Activated T-helper 1 cell treated with anti-CD3 and anti-CD28 coated beads, Interleukin-12 subunit alpha, Interleukin-12 subunit beta, Interleukin-2, Interleukin-4 antibody, amounts not matched to agents 30 ng/mL and 10 ng/mL and 1 ng/mL, durations not matched to agents 14 hours and 24 hours and 36 hours (primary cell): ENCODE measurements at places on chromosomes 4 and X.
A peak's percentile ranks its signal among the peaks of the same experiment; 100 is the strongest.

DNA sequence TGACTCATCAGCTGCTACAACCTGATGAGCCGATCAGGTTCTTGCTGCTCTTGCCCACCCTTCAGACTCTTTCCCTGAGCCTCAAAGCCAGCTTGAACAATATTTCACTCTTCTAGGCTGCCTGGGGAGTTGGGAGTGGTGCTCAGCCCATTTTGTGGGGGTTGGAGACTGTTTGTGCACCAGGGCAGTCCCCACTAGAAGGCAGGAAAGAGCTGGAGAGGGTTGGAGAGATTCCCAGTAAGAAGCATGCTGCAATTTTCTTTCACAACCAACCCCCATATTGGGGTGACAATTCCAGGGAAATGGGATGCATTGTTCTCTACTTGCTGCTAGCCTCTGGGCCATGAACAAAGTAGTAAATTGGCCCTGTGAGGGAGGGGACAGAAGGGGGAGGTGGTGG, 44.1 kb downstream of the SLC16A2 start:
- H3K4me3 ChIP-seq = no peak overlapping the region
- H3K4me1 ChIP-seq = no peaks in the 10 kb centered on the region
- no peaks in the 10 kb centered on the region for H3K36me3 ChIP-seq
- DNase-seq = no peak
- no peaks in the 10 kb centered on the region for H3K27me3 ChIP-seq

- peak overlapping the region; percentile 98 for H3K4me3 ChIP-seq
- peaks cover 13% of the 10 kb centered on the region for H3K27me3 ChIP-seq
- peak overlapping the region; percentile 92 for H3K27ac ChIP-seq
- peaks cover 11% of the 10 kb centered on the region for H3K36me3 ChIP-seq
These were observed 361 bp downstream of the QDPR start for GRCh38 chr4:17511509-17511949.

DNA sequence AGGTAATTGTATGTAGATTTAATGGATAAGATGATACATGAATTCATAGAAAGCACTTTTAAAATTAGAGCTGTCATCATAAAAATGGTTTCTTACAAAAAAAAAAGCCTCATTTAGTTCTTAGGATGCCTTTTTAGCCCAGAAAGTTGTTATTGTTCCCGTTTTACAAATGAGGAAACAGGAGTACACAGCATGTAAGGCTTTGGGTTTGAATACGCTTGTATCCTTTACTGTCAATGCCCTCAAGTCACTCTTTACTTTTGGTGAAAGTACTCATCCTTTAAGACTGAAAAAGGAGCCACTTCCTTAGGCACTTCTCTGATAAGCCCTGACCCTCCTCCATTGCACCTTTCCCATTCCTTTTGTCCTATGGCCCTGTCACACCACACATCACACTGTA, 4.9 kb downstream of the EREG start:
- H3K27me3 ChIP-seq = peaks cover 25% of the 10 kb centered on the region
- no peaks in the 10 kb centered on the region for H3K36me3 ChIP-seq
- no peak for DNase-seq
- H3K4me3 ChIP-seq = no peak overlapping the region

- H3K4me3 ChIP-seq = peak within 1 kb of the TSS; percentile 94
- peak; percentile 37 for DNase-seq
- H3K27me3 ChIP-seq = no peaks in the 10 kb centered on the region
- H3K4me1 ChIP-seq = peaks cover 35% of the 10 kb centered on the region
- H3K36me3 ChIP-seq = peaks cover 12% of the 10 kb centered on the region
These were observed at the start of gene ITM2A for GRCh38 chrX:79366873-79367749. Gene ITM2A, minus strand, starts transcription at chrX:79367334. Its CDS starts 119 bp downstream, at chrX:79367215.

GRCh38 chr4:108001540-108002135, 11.9 kb downstream of the HADH start:
- DNase-seq = no peak
- peaks cover 26% of the 10 kb centered on the region for H3K4me1 ChIP-seq
- peaks cover 22% of the 10 kb centered on the region for H3K36me3 ChIP-seq
- no peak overlapping the region for H3K4me3 ChIP-seq
- no peak overlapping the region for H3K27ac ChIP-seq

DNA sequence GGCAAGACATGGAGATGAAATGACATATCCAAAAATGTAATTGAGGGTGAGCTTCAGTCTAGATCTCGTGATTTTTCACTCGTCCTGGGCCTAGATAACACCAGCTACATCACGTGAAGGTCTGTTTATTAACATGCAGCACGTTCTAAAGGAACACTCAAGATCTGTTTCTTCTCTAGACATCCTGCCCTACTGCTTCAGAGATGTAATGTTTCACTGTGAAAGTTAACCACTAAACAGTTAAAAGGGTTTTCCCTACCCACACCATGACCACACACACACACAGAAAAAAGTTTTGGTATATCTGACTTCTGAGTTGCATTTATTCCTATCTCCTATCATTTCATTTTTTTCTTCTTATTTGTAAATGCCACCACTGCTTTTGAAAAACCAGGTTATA, 52.3 kb upstream of the SMIM31 start:
- no peak overlapping the region for H3K4me3 ChIP-seq
- no peaks in the 10 kb centered on the region for H3K36me3 ChIP-seq
- H3K27me3 ChIP-seq = peaks cover 5% of the 10 kb centered on the region
- no peak overlapping the region for H3K27ac ChIP-seq

DNA sequence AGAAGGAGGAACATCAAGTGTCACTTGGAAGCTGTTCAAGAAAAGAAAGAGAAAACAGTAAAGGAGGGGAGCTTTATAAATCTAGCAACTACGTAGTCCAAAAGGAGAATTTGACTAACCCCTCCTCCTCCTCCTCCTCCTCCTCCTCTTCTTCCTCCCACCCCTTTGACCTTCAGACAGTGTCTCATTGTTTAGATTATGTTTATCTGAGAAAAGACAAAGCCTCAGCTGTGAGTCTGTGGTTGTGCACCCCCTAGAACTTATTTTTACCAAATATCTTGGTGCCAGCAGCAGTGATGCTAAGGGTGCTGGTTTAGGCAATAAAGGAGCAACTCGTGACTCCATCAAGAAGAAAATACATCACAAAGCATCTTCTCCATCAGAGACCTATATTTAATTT, 68.9 kb upstream of the BMP2K start:
- no peak overlapping the region for H3K4me3 ChIP-seq
- H3K4me1 ChIP-seq = no peaks in the 10 kb centered on the region
- DNase-seq = no peak
- H3K36me3 ChIP-seq = peaks cover 2% of the 10 kb centered on the region
- no peaks in the 10 kb centered on the region for H3K27me3 ChIP-seq
- H3K27ac ChIP-seq = no peak overlapping the region

DNA sequence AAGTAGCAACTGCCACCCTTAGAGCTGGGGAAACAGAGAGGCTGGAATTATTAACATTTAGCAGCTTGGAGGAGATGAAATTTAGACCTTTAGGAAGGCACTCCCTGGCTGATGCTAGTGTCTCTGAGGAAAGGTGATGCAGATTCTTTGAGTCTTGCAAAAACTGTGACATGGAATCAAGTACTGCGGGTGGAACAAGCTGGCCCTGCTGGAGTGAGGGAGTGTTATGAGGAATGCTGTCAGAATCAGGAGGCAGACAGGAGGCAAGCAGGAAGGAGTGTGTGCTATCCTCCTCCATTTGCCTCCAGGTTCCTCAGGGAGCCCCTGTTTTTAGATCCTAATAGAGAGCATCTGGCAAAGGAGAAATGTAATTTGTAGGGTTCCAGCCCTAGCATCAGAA, 391.7 kb upstream of the PITX2 start:
- no peak for DNase-seq
- no peaks in the 10 kb centered on the region for H3K27me3 ChIP-seq
- H3K4me3 ChIP-seq = no peak overlapping the region
- H3K27ac ChIP-seq = no peak overlapping the region
- H3K36me3 ChIP-seq = no peaks in the 10 kb centered on the region

DNA sequence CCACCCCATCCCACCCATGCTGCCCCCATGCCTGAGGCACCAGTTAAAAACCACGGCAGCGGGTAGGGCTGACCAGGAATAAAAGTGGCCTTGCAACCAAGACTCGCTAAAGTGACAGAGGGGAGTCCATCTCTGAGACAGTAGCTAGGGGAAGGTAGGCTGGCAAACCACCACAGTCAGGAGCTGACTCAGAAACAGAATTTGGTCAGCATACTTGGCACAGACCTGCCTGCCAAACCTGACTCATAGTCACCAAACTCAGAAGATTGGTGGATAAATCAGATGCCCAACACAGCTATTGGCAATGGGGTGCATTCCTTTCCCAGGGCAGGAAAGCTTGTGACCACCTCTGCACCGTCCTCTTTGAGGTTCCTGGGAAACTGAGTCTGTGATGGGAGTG, 193.8 kb downstream of the BCOR start:
- H3K36me3 ChIP-seq = no peaks in the 10 kb centered on the region
- H3K4me1 ChIP-seq = peaks cover 20% of the 10 kb centered on the region
- peaks cover 2% of the 10 kb centered on the region for H3K27me3 ChIP-seq
- H3K27ac ChIP-seq = no peak overlapping the region

GRCh38 chr4:123025398-123025797, 103.0 kb upstream of the NUDT6 start:
- H3K4me1 ChIP-seq = peaks cover 18% of the 10 kb centered on the region
- DNase-seq = no peak
- H3K36me3 ChIP-seq = peaks cover 24% of the 10 kb centered on the region
- no peak overlapping the region for H3K4me3 ChIP-seq

- peaks cover 21% of the 10 kb centered on the region for H3K4me1 ChIP-seq
- H3K4me3 ChIP-seq = no peak overlapping the region
- peaks cover 8% of the 10 kb centered on the region for H3K36me3 ChIP-seq
- no peaks in the 10 kb centered on the region for H3K27me3 ChIP-seq
These were observed 137.0 kb downstream of the AMMECR1 start for GRCh38 chrX:110180928-110181310.

DNA sequence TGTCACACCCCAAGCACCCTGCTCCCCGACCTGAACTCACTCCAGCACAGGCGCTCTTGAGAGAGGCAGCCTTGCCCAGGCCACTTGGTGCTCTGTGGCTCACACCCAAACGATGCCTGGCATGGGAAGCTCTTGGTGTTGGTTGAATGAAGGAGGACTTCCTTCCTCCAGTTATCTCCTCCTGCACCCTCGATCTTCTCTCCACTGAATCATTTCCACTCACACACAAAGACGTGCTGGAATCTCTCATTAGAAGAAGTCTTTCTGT, 90.5 kb upstream of the TRIM2 start:
- no peak overlapping the region for H3K27ac ChIP-seq
- DNase-seq = no peak
- H3K36me3 ChIP-seq = no peaks in the 10 kb centered on the region
- no peaks in the 10 kb centered on the region for H3K4me1 ChIP-seq
